ENCODE measurements at places on chromosomes 12 and 14.

- DNase-seq, result no peak
These were observed 4.3 kb upstream of the PGF start for GRCh38 chr14:74959596-74960180.

GRCh38 chr12:16634786-16635185 lies 28.8 kb upstream of the LMO3 start:
- no peak for DNase-seq

DNA sequence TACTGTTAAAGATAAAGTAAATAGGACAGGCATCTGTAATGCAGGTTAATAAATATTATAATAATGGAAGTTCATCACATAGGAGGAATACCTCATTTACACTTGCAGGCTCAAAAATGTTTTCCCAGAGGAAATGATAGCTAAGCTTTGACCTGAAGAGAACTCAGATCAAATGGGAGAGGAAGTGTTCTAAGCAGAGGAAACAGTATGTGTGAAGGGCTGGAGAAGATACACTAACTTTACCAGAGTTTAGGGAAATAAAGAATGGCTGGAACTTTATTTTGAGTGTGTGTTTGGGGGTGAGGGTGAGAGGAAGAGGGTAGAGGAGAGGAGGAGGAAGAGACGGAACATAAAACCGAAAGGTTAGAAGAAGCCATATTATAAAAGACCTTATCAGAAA lies 34.0 kb upstream of the AP4S1 start:
- DNase-seq, result no peak

DNA sequence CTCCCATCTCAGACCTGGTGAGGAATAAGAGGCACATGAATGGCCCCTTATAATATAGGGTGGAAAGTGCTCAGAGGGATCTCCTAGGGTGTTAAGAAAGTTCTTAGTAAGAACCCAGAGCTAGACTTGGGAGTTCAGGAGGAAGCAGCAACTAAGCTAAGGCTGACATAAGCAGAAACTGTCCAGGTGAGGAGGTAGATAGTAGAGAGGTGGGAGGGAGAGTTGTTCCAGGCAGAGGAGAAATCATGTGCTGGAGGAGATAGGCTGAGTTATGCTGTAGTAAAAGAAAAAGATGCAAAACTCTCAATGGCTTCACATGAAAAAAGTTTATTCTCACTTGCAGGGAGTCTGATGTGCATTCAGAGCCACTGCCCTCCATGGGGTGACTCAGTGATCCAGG lies 50.7 kb downstream of the FOS start:
- no peak for DNase-seq

DNA sequence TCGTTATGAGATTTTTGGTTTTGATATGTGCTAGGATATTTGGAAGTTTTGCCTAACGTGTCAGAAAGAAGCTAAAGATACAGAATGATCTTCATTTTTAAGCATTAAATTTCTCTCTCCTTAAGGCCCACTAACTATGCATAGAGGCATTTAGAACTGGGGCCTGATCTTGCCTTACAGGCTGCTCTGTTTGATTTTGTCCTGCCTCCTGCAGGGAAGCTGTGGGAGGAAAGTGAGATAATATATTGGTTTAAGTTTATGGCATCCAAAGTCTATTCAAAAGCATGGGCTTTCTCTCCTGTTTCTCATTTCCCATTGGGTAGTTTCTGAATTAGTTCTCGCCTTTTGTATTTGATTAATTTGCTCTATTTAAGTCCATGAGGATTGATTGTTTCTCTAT lies 250.3 kb upstream of the FBXO33 start:
- DNase-seq, result no peak

DNA sequence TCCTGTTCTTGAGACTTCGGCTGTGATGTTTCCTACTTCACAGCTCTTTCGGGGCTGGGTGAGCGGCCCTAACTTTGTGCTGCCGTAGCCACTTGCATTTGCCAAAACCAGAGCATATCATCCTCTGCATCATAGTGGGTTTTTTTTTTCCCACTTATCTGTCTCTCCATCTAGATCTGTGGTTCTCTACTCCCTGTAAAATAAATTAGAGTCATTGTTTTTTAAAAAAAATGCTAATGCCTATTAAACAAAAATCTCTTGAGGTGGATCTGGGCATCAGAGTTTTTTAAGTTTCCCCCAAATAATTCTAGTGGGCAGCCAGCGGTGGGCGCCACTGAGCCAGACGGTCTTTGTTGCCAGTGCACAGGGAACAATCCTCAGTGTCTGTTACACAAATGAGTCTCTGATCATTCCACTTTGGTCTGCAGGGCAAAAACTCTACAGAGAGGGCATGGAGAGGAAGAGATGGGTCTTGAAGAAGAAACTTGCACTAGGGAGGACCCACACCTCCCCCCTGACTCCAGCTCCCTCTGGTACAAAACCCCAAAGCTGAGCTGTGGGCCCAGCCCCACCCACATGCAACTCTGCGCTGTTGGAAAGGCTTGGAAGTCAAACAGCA lies 62.4 kb upstream of the BCL2L14 start:
- DNase-seq, result no peak

DNA sequence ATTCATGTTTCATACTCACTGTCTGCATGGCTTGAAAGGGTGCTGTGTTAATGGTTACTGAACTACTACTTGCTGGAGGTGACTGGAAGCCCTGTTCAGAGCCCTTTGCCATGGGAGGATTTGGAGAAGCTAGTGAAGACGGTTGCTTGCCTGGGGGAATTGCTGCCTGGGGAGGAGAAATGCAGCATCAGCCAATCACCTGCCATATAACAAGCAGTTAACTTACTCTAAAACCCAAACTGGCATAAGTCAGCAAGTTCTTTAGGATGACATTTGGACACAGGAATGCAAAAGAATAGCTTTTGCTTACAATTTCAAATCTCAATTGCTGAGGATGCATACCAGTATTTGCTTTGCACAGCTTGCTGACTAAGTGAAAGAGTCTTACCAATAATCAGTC lies 23.4 kb upstream of the IPO8 start:
- DNase-seq, result peak; percentile 72

- no peak for DNase-seq
These were observed 215.6 kb downstream of the TTC8 start for GRCh38 chr14:89040080-89040459.

GRCh38 chr12:94648578-94648977 lies 1.8 kb downstream of the TMCC3 start:
- no peak for DNase-seq
